ENCODE measurements at places on chromosomes 6 and 20.

- no peak overlapping the region for H3K27ac ChIP-seq
- no peak for DNase-seq
- no peaks in the 10 kb centered on the region for H3K36me3 ChIP-seq
- no peaks in the 10 kb centered on the region for H3K4me1 ChIP-seq
Observed at GRCh38 chr6:53566755-53567154, 21.9 kb upstream of the GCLC start.

GRCh38 chr6:158356586-158357546 is 44.6 kb downstream of the TULP4 start:
- H3K27me3 ChIP-seq, result no peaks in the 10 kb centered on the region
- DNase-seq, result no peak
- H3K4me1 ChIP-seq, result peaks cover 24% of the 10 kb centered on the region
- H3K36me3 ChIP-seq, result no peaks in the 10 kb centered on the region

DNA sequence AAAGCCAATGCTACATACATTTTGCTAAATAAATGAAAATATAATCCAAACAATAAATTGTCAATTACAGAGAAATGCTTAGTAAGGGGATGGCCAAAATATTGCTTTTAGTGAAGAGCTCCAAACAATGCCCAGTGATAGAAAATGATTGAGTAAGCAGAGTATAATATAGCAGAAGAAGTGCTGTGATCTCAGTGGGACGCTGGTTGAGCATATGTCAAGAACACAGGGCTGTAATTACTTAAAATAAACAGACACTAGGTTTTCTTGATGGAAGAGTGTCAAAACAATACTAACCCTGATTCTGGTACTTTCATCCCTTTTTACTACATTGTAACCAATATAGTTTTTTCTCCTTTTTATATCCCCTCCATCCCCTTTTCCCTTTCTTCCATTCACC is 150.3 kb downstream of the GRIK2 start:
- H3K4me3 ChIP-seq, result no peak overlapping the region
- no peaks in the 10 kb centered on the region for H3K4me1 ChIP-seq
- DNase-seq, result no peak
- no peaks in the 10 kb centered on the region for H3K27me3 ChIP-seq
- no peaks in the 10 kb centered on the region for H3K36me3 ChIP-seq
- no peak overlapping the region for H3K27ac ChIP-seq

DNA sequence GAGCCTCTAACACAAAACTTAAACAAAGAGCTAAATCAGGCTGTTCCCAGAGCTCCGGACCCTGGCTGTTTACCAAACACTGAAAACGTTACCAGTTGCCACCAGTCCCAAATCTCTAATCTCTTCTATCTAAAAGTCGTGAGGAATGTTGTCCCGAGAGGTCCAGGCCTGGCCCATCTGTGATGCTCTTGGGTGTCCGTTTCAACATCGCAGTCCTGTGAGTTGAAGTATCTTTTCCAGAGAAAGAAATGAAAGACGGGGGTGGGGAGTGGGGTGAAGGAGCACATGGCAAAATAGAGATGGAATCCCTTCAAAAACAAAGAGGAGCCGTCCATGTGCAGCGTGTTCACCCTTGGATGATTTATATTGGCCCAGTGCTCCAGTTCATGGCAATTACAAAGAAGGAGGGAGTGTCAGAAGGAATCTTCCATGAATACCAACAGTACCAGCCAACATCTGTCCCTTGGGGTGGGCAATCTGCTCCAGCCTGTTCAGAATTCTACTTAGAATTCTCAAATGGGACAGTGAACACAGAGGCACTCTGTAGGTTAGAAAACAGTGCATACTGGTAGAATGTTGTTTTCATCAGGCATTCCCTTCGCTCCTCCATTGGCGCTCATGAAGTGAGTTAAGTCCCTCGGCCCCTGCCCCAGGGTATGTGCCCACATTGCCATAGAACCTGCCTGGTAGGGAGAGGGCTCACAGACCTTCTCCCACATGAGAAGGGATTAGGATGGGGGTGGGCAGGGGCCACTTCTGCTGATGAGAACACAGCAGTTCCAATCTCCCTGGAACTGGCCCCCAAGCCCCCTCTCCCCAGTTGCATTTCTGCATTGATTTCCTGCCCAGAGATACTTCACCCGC is 112.1 kb downstream of the LY86 start:
- no peak overlapping the region for H3K4me3 ChIP-seq
- no peak for DNase-seq
- H3K27me3 ChIP-seq, result no peaks in the 10 kb centered on the region
- H3K36me3 ChIP-seq, result no peaks in the 10 kb centered on the region

DNA sequence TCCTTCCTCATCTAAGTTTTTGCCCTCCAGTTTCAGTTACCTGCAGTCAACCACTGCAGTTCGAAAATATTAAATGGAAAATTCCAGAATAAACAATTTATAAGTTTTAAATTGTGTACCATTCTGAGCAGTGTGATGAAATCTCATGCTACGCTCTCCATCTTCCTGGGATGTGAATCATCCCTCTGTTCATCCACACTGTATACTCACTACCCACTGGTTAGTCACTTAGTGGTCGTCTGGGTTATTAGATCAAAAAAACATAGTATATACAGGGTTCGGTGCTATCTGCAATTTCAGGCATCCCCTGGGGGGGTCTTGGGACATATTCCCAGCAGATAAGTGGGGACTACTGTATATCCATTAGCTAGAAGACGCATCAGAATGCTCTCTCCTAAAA is 151.9 kb upstream of the SLC22A16 start:
- no peak for DNase-seq
- H3K27me3 ChIP-seq, result no peaks in the 10 kb centered on the region
- no peak overlapping the region for H3K4me3 ChIP-seq
- H3K27ac ChIP-seq, result no peak overlapping the region

- DNase-seq, result no peak
- H3K36me3 ChIP-seq, result no peaks in the 10 kb centered on the region
- no peak overlapping the region for H3K27ac ChIP-seq
Observed at GRCh38 chr20:63831646-63831992, 555 bp upstream of the ZBTB46 start.

DNA sequence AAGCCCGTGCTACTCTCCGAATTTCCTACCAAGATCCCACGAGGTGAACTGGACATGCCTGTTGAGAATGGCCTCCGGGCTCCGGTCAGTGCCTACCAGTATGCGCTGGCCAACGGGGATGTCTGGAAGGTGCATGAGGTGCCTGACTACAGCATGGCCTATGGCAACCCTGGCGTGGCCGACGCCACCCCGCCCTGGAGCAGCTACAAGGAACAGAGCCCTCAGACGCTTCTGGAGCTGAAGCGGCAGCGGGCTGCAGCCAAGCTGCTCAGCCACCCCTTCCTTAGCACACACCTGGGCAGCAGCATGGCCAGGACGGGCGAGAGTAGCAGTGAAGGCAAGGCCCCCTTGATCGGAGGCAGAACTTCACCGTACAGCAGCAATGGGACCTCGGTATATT is 8.0 kb upstream of the FAM83D start:
- H3K4me3 ChIP-seq, result no peak overlapping the region
- DNase-seq, result no peak
- no peak overlapping the region for H3K27ac ChIP-seq
- no peaks in the 10 kb centered on the region for H3K4me1 ChIP-seq
- H3K27me3 ChIP-seq, result no peaks in the 10 kb centered on the region

- DNase-seq, result no peak
- no peaks in the 10 kb centered on the region for H3K27me3 ChIP-seq
- peaks cover 23% of the 10 kb centered on the region for H3K4me1 ChIP-seq
- H3K36me3 ChIP-seq, result no peaks in the 10 kb centered on the region
- H3K27ac ChIP-seq, result no peak overlapping the region
Observed at GRCh38 chr6:107661291-107661690, 162.8 kb downstream of the SCML4 start.

- no peak overlapping the region for H3K27ac ChIP-seq
- no peaks in the 10 kb centered on the region for H3K4me1 ChIP-seq
- no peak for DNase-seq
- H3K36me3 ChIP-seq, result no peaks in the 10 kb centered on the region
Observed at GRCh38 chr20:55500130-55500529, 505.2 kb downstream of the CBLN4 start.

GRCh38 chr20:47173596-47174216 is 182.8 kb downstream of the ZMYND8 start:
- no peak for DNase-seq
- no peaks in the 10 kb centered on the region for H3K27me3 ChIP-seq
- no peak overlapping the region for H3K4me3 ChIP-seq
- H3K27ac ChIP-seq, result no peak overlapping the region
- H3K4me1 ChIP-seq, result no peaks in the 10 kb centered on the region
- H3K36me3 ChIP-seq, result no peaks in the 10 kb centered on the region

GRCh38 chr6:3263096-3263495 is 4.3 kb downstream of the PSMG4 start:
- peaks cover 18% of the 10 kb centered on the region for H3K36me3 ChIP-seq
- H3K27ac ChIP-seq, result no peak overlapping the region
- DNase-seq, result no peak
- H3K27me3 ChIP-seq, result no peaks in the 10 kb centered on the region
- no peak overlapping the region for H3K4me3 ChIP-seq
- H3K4me1 ChIP-seq, result peaks cover 33% of the 10 kb centered on the region

Measured in CD8-positive, alpha-beta memory T cell (primary cell).